T-helper 2 cell treated with Interferon-gamma antibody and Interleukin-4, amounts not matched to agents 100 ng/mL and 5 ng/mL, for 36 hours (primary cell): ENCODE measurements at places on chromosomes 5 and 9. TPM values are rescaled to one million over a fixed set of nuclear protein-coding genes. Genes with fewer than 3 reads are reported as not detected.

TRMO gene
- total RNA-seq = 26.3 and 27.6 TPM in 2 replicates

ADAMTS13 gene
- total RNA-seq = 2.3 TPM in 2 replicates

GMCL2 gene
- total RNA-seq = not detected in 2 replicates

CCDC107 gene
- total RNA-seq = 25.6 and 27.2 TPM in 2 replicates

LHFPL2 gene
- total RNA-seq = 0.52 TPM in 1 of 2 replicates, not detected in the other

DAB2IP gene
- not detected in 2 replicates for total RNA-seq

IL3 gene
- total RNA-seq = 0.82 TPM in 2 replicates

F2RL1 gene
- 0.07 and 0.25 TPM in 2 replicates for total RNA-seq

HTR4 gene
- not detected in 2 replicates for total RNA-seq

SHOC1 gene
- total RNA-seq = not detected in 2 replicates

TAS2R1 gene
- total RNA-seq = not detected in 2 replicates

TMEM203 gene
- 28.2 and 30.8 TPM in 2 replicates for total RNA-seq

MARCHF11 gene
- not detected in 2 replicates for total RNA-seq

SMC2 gene
- 67.7 and 68.7 TPM in 2 replicates for total RNA-seq

NOXA1 gene
- total RNA-seq = 0.80 and 0.98 TPM in 2 replicates

PTRH1 gene
- 9.2 and 9.3 TPM in 2 replicates for total RNA-seq

CEL gene
- total RNA-seq = 2.5 TPM in 2 replicates

CCL21 gene
- total RNA-seq = not detected in 2 replicates

KCNMB1 gene
- total RNA-seq = 0.05 TPM in 1 of 2 replicates, not detected in the other

FOXD4L6 gene
- not detected in 2 replicates for total RNA-seq

IRGM gene
- total RNA-seq = 3.5 and 4.2 TPM in 2 replicates

SPRY4 gene
- 0.23 and 0.25 TPM in 2 replicates for total RNA-seq

FBN2 gene
- not detected in 2 replicates for total RNA-seq

BTF3 gene
- total RNA-seq = 746 and 755 TPM in 2 replicates

CCNH gene
- total RNA-seq = 56.2 and 57.9 TPM in 2 replicates

PLAC8L1 gene
- 1.1 TPM in 1 of 2 replicates, not detected in the other for total RNA-seq

TRAF1 gene
- total RNA-seq = 78.8 and 82.3 TPM in 2 replicates

SEMA5A gene
- 1.1 and 1.3 TPM in 2 replicates for total RNA-seq

OTP gene
- total RNA-seq = not detected in 2 replicates

PDCD1LG2 gene
- 2.5 TPM in 2 replicates for total RNA-seq

CA9 gene
- total RNA-seq = 0.27 and 0.30 TPM in 2 replicates

DND1 gene
- total RNA-seq = 2.8 and 3.2 TPM in 2 replicates

CCDC180 gene
- total RNA-seq = 4.0 and 5.9 TPM in 2 replicates

WDR38 gene
- total RNA-seq = not detected in 2 replicates

PCDHB15 gene
- total RNA-seq = not detected in 2 replicates

TMEM215 gene
- total RNA-seq = not detected in 2 replicates

INSL6 gene
- total RNA-seq = not detected in 2 replicates

SLC36A2 gene
- not detected in 2 replicates for total RNA-seq

GABRB2 gene
- not detected in 2 replicates for total RNA-seq

UBE2D2 gene
- 228 and 245 TPM in 2 replicates for total RNA-seq

DMRT3 gene
- not detected in 2 replicates for total RNA-seq

ZNF483 gene
- 4.0 and 5.0 TPM in 2 replicates for total RNA-seq

OR1Q1 gene
- total RNA-seq = not detected in 2 replicates

SV2C gene
- total RNA-seq = 0.02 TPM in 2 replicates

CCDC192 gene
- not detected in 2 replicates for total RNA-seq

ZNF454 gene
- 0.07 TPM in 1 of 2 replicates, not detected in the other for total RNA-seq

SMIM32 gene
- not detected in 2 replicates for total RNA-seq

RPP25L gene
- 17.5 and 19.0 TPM in 2 replicates for total RNA-seq

TMEM232 gene
- 0.45 and 0.75 TPM in 2 replicates for total RNA-seq

KLHL3 gene
- 5.4 and 6.2 TPM in 2 replicates for total RNA-seq

C9 gene
- not detected in 2 replicates for total RNA-seq

PSIP1 gene
- 117 and 127 TPM in 2 replicates for total RNA-seq

DHFR gene
- total RNA-seq = 90.5 and 95.9 TPM in 2 replicates

IRX2 gene
- not detected in 2 replicates for total RNA-seq

FLT4 gene
- total RNA-seq = 0.95 and 1.4 TPM in 2 replicates
